Hepatocyte (in vitro differentiated cells): ENCODE measurements at places on chromosomes 11 and 22. TPM values are rescaled to one million over a fixed set of nuclear protein-coding genes. Genes with fewer than 3 reads are reported as not detected.

Gene LAYN
- total RNA-seq: 7.6 and 12.6 TPM in 2 replicates

GRCh38 chr11:75355051-75355450 is 3.6 kb upstream of the ARRB1 start:
- no peaks in the 10 kb centered on the region for H3K27me3 ChIP-seq
- no peaks in the 10 kb centered on the region for H3K36me3 ChIP-seq
- H3K4me1 ChIP-seq: peaks cover 9% of the 10 kb centered on the region
- DNase-seq: no peak
- no peak overlapping the region for H3K4me3 ChIP-seq
- H3K27ac ChIP-seq: no peak overlapping the region

DNA sequence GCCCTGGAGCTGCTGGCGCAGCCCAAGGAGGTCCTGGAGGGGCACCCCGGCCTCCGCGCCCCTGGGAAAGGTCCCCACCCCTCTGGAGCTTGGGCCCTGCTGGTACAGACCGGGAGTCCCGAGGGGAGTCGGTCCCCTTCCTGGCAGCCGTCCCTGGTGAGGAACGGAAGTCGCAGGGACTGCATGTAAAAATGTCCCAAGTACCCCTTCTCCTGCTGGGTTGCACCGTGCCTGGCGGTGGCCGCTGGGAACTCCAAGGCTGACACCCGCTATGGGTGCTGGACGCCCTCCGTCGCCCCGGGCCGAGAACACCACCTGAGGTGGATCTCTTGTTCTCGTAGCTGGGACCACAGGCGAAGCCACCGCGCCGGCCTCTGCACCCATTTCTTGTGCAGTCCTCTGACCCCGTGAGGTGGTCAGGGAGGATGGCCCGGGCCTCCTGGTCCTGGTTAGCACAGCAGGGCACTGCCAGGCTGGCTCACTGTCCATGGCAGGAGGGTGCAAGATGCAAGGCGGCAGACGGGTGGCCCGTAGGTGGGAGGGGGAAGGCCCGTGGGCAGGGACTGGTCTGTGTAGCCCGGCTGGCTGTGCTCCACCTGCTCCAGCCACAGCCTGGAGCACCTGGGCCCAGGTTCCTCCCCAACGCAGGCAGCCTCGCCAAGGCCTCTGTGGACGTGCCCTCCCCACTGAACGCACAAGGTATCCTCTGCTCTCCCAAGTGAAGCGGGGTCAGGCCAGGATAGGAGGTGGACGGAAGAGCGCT is 165.2 kb downstream of the IGLL1 start:
- H3K27ac ChIP-seq: no peak overlapping the region
- no peaks in the 10 kb centered on the region for H3K4me1 ChIP-seq
- H3K27me3 ChIP-seq: no peaks in the 10 kb centered on the region
- no peak overlapping the region for H3K4me3 ChIP-seq
- DNase-seq: no peak
- H3K36me3 ChIP-seq: no peaks in the 10 kb centered on the region

Gene ART1
- not detected in 2 replicates for total RNA-seq

DNA sequence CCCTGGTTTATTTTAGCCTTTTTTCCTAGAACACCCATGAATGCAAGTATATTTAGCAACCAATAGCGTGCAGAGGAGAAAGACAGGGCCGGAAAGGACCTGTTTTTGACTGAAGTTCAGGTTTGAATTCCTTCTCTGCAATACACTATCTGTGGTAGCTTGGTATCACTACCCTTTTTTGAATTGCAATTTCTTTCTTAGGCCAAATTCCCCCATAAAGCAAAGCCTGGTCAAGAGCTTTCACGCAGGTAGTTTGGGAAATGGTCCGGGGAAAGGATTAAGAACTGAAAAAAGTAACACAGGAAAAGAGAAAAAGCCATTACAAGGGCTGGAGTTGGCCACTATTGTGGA is 38.8 kb upstream of the PAMR1 start:
- no peaks in the 10 kb centered on the region for H3K4me1 ChIP-seq
- H3K27me3 ChIP-seq: no peaks in the 10 kb centered on the region
- no peaks in the 10 kb centered on the region for H3K36me3 ChIP-seq
- no peak overlapping the region for H3K4me3 ChIP-seq
- peak overlapping the region; percentile 8 for H3K27ac ChIP-seq

- H3K4me1 ChIP-seq: no peaks in the 10 kb centered on the region
- no peaks in the 10 kb centered on the region for H3K36me3 ChIP-seq
- no peak overlapping the region for H3K27ac ChIP-seq
Observed at GRCh38 chr22:45952553-45952952, 24.4 kb downstream of the WNT7B start.

- no peaks in the 10 kb centered on the region for H3K27me3 ChIP-seq
- no peaks in the 10 kb centered on the region for H3K4me1 ChIP-seq
- DNase-seq: no peak
- no peaks in the 10 kb centered on the region for H3K36me3 ChIP-seq
- no peak overlapping the region for H3K27ac ChIP-seq
Observed at GRCh38 chr11:13759050-13759449, 90.6 kb downstream of the FAR1 start.

GRCh38 chr22:35552196-35552842 is 11.7 kb downstream of the RASD2 start:
- DNase-seq: peak; percentile 48
- H3K4me1 ChIP-seq: no peaks in the 10 kb centered on the region
- no peak overlapping the region for H3K27ac ChIP-seq
- H3K36me3 ChIP-seq: no peaks in the 10 kb centered on the region
- H3K4me3 ChIP-seq: no peak overlapping the region
